GF-D8 (cell line): ENCODE measurements at places on chromosomes 6 and 20.

DNA sequence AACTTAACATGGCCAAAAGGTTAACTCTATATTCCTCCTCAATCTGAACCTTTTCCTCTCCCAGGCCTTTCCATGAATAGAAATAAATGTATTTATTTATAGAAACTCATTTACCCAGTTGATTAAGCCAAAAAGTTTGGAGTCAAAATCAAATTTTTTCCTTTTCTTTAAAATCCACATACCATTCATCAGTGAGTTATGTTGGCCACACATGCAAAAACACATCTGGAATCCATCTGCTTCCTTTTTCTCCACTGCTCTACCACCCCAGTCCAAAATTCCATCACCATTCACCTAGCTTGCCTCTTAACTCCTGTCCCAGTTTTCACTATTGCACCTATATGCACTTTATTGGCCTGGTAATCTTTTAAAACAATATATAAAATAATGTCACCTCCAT lies 62.4 kb upstream of the TMEM200A start:
- no peak for DNase-seq

- DNase-seq = no peak
Measured at GRCh38 chr6:40476673-40477072, 110.5 kb downstream of the LRFN2 start.

DNA sequence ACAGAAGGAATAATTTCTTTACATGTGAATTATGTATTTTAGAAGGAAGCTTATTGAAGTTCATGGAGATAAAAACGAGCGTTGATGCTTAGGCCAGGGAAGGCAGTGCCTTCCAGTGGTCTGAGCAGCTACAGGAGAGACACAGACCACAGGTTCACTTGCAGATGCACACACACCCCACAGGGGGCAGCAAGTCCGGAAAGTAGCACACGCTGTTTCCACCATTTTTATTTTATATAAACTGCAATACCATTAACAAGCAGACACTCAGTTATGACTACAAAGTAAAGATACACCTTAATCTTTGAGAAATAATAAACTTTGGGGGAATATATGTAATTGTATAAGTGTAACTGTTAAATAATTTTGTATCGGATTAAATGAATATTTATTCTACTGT lies 13.5 kb upstream of the DACT2 start:
- DNase-seq = no peak

DNA sequence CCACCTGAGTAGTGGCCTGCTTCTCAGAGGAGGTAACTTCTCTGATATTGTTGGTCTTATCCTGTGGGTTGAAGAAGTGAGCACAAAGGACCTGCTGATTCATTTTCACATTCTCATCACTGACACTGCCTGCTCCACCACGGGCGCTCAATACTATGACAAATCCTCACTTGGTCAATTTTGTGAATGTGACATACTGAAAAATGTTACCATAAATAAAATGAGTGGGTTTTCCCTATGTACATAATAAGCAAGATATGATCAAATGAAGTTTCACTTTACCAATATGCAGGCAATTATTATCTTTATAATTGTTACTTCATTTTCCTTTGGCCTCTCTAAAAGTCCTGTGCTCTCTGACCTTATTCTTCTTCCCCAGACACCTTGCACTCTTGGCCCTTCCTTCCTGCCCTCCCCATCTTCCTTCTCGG lies 71.5 kb upstream of the RIPOR2 start:
- no peak for DNase-seq

DNA sequence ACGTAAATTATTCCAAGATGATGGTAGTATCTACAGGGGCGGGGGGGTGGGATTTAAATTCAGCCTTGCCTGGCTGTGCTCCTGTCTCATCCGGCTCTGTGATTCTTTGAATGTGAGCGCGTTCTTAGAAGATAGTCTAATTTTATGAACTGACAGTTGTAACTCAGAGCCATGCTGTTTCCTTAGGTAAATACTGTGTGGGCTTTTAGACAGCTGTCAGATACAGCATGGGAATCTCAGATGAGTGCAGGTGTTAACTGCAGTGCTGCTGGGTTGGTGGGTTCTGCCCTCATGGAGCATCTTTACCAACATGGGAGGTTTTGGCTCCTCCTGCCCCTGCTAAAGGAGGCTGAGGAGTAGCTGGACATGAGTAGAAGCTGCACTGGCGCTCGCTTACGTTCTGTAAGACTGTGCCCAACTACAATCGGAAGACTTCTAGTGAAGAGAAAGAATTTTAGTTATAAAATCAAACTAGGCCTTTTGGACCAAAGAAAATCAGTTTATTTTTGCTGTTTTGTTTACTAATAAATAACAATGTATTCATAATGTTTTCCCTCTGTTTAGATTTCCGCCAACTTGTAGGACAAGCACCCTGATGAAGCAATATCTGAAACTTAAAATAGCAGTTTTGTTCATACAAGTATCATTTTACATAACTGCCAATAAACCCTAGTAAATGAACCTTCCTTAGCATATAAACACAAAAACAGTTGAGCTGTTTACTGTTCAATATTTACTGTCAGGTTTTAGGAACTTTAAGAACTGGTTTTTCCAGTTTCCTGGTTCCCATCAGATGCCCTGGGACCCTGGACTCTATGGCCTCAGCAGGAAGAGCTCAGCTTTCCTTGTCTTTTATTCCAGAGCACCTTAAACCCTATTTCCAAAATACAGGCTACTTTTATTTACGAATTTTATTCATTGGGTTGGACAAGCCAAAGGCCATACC lies 66.1 kb downstream of the FAM120B start:
- DNase-seq = no peak

GRCh38 chr20:21393166-21393565 lies 4.2 kb downstream of the NKX2-4 start:
- DNase-seq = no peak

GRCh38 chr6:134183844-134184243 lies 131.4 kb upstream of the SLC2A12 start:
- no peak for DNase-seq

DNA sequence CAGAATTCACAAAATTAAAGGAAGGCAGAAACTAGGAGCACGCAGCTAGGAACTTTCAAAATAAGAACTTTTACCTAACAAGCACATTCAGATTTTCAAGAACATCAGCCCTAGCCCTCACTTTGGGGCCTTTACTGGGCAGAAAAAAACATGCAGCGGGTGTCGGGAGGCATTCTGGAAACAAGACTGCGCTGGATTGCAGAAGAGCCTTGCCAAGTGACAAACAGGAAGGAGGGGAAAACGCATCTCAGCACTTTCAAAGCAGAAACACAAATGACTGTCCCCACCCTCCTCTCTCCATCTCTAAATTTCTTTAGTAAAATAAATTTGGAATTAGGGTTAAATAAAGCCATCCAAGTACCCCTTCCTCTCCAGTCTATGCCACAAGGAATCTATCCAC lies 74.6 kb upstream of the RREB1 start:
- DNase-seq = no peak

DNA sequence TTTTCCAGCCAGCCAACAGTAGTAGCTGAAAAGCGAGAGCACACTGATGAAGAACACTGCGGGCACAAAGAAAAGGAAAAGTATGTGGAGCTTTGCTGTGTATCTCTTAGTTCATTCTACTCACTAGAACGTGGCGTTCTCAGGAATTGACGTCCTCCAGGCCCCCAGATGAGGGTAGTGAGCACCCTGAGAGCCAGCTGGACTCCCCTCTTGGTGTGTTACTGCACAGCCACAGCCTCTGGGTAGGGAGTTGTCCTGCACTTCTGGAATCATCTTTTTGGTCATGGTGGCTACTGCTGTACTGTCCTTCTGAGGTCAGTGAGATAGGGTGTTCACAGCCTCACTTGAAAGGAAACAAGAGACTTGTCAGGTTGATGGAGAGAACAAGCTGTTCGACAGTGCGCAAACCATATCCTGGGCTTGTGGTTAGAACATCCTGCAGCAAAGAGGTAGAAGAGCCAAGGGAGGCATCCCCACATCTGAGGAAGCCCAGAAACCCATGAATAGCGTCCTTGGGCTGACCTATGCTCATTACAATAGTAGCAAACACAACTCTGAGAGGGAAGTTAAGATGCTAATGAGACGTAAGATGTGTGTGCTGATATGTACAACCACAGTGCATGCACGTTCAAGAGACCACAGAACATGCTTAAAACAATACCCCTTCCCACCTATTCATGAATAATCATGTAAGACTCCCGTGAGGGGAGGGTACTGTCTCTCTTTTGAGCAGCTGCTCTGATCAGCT lies 14.6 kb upstream of the HLA-F start:
- no peak for DNase-seq

DNA sequence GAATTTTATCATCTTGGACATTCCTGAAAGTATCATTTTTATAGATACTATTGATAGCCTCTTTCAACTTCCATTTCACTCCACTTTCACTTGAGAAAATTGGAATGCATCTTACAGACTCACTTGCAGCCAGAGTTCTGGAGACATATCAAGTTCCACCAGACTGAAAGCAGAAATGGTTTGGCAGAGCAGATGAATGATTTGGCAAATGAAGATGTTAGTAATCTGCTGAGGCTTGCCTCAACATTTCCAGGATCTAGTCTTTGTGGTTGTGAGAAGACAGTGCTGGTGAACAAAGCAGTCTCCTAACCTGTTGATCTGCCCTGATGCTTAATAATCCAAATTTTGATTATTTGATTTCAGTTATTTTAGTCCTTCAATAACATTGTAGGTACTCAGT lies 202.6 kb downstream of the TRDN start:
- DNase-seq = no peak

DNA sequence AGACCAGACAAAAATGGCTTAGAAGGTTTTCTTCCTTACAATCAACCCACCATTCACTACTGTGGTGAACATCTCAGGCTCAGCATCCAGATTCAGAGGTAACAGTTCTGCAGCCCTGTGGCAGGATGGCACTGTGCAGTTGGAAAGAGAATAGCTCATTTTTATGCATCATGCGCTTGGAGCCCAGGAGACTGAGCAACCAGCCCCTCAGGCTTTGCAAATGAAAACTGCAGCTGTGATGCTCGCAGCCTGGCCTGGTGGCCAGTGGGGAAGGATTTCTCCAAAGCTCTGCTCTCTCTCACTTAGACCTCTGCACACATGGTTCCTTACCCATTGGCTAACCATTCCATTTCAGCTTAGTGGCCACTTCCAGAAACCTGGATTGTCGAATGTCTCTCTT lies 45.8 kb downstream of the GABRR2 start:
- DNase-seq = no peak

DNA sequence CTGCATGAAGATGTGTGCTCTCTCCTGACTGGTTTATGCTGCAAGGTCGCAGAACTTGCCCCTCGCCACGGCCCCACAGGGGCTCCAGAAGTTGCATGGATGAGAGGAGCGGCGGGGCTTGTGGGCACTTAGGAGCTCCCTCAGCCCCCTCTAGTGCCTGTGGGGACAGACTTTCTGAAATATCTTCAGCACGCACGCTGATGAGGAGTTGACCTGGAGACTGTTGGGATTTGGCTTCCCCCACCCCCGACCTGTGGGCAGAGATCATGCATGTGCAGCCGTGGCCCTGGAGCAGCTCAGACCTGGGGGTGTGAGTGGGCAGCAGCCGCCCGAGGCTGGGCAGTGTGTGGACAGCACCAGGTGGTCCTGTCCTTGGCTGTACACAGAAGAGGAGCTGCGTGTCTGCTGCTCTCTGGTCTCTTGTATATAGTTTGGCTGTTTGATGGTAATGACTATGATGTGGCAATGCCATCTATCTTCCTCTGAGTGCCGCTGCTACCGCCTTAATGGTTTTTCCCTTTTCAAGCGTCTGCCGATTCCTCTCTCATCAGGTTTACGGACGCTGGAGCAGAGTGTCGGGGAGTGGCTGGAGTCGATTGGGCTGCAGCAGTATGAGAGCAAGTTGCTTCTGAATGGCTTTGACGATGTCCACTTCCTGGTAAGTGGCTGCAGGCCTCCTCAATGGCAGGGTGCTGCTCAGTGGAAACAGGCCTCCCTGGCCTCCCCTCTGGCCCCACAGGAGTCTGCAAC lies 81.4 kb downstream of the TCP11 start:
- DNase-seq = no peak

- no peak for DNase-seq
Measured at GRCh38 chr20:44527716-44528199, 5.9 kb upstream of the SERINC3 start.

DNA sequence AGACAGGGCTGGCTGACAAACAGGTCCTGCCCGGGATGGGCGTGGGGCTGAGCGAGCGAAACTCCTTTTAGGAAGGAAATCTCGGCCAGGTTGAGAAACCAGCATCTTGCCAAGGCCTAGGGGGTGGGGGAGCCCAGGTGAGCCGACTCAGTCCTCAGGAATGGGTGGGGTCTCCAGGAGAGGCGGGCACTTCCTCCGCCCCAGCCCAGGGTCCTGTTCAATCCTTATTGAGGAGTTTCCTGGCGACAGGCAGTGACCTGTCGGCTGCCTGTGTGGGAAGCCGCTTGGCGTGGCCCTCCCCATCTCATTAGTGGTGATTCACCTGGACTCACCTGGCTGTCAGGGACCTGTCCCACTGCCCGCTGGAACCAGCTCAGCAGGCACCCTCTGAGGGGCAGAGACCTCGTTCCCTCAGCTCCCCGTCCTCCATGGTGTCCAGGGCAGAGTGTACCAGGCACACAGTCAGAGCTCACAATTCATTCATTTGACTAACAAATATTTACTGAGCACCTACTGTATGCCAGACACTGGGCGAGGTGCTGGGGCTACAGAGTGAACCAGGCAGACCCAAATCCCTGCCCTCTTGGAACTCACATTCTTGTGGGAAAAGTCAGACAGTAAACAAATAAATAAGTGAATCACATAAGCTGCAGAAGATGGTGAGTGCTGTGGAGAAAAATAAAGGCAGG lies 51.1 kb downstream of the FGD2 start:
- DNase-seq = no peak

DNA sequence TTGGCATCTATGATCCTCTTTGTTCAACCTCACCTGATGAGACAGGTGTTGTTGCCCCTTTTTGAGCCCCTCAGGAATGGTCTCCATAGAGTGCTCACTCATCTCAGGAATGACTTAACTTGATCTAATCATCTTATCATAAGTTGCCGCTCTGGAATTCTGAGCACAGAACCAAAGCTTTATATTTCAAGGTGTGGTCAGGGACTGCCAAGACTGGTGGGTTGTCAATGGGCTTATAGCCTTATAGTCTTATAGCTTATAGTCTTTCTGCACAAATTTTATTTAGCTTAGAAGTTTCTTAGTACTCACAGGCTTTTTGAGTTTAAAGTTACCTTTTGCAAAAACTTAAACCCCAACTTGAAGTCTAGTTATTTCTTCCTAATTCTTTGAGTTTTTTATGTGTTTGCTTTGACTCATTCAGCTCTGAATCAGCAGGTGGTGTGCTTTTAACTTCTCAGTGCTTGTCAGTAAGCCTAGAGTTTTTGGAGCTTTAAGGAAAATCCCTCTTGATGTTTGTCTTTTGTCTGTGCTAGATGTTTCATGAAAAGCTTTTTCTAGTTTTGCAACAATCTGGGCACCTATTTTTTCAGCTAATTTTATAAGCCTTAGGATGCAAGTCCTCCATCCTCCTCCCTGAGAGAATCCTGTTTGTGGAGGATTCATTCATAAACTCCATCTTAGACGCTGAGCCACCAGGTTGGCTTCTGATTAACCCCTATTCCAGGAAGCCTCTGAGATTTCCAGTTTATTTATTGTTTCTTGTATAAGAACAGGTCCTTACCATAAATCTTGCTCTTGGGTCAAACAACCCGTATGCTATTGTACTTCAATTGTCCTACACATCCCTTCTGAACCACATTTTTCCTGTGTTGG lies 72.3 kb upstream of the SSTR4 start:
- DNase-seq = no peak
